ENCODE measurements at places on chromosomes 3 and 15. TPM values are rescaled to one million over a fixed set of nuclear protein-coding genes. Genes with fewer than 3 reads are reported as not detected.
A peak's percentile ranks its signal among the peaks of the same experiment; 100 is the strongest.

GRCh38 chr15:92519709-92520108 lies 126.0 kb downstream of the ST8SIA2 start:
- no peaks in the 10 kb centered on the region for H3K27me3 ChIP-seq
- no peak overlapping the region for H3K4me3 ChIP-seq
- no peak overlapping the region for H3K27ac ChIP-seq
- DNase-seq: no peak
- H3K36me3 ChIP-seq: no peaks in the 10 kb centered on the region

DNA sequence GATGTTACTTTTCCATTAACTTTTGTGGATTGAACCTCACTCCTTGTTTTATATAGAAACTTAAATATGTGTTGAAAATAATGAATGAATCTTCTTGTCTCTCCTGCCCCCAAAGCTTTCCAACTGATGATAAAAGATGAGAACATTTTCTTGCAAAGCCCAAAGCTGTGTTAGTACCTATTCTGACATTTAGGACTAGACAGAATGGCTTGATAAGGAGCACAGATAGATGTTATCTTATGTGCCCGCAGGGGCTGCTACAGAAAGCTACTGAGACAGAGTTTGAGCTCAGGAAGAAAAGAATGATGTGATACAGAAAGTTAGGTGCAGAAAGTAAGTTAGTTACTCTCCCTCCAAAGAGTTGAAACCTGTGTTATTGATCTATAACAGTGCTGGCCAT lies 109.4 kb upstream of the ATP11B start:
- no peaks in the 10 kb centered on the region for H3K4me1 ChIP-seq
- H3K27me3 ChIP-seq: no peaks in the 10 kb centered on the region

DNA sequence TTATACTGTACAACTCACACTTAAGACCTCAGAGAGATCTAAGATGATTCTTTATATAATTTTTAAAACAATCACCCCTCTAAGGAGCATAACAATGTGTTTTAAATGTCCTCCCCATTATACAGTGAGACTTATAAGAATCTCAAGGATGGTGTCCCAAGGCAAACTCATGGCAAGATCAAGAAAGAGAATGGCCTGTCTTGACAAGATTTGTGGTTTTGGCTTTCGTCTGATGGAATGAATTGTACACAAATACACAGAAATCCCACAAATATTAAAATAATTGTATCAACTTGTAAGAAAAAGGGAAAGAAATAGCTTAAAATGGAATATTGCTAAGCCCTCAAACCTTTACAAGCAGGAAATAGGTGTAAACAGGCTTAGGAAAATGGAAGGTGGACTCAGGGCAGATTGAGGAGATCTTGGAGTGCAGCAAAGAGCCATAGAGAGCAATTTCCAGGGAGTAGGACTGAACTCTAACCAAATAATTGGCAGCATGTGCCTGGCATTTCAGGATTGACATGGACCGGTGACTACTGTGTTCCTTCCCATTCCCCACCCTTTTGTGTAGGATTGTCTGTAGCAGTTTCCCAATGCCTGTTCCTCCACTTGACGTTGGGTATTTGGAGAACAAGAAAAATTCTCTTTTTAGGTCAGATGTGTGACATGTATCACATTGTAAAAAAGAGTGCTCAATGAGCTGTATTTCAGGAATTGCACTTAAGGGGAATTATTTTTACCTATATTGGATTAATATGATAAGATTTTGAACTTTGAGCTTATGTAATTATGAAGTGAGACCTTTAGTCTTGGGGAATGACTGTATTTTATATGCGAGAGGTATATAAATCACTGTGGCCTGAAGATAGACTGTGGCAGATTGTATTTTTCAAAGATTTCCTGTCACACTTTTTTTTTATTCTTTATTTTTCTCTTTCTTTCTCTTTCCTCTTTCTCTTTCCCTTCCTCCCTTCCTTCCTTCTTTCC lies 317.8 kb upstream of the SLITRK3 start:
- no peak overlapping the region for H3K27ac ChIP-seq
- H3K36me3 ChIP-seq: no peaks in the 10 kb centered on the region
- no peaks in the 10 kb centered on the region for H3K4me1 ChIP-seq
- H3K4me3 ChIP-seq: no peak overlapping the region

- H3K4me3 ChIP-seq: peak overlapping the region; percentile 100
- H3K27ac ChIP-seq: peak overlapping the region; percentile 97
- H3K27me3 ChIP-seq: no peaks in the 10 kb centered on the region
- peaks cover 31% of the 10 kb centered on the region for H3K4me1 ChIP-seq
- no peak for DNase-seq
These were observed 1.9 kb downstream of the TBL1XR1 start for GRCh38 chr3:177195242-177195991.

DNA sequence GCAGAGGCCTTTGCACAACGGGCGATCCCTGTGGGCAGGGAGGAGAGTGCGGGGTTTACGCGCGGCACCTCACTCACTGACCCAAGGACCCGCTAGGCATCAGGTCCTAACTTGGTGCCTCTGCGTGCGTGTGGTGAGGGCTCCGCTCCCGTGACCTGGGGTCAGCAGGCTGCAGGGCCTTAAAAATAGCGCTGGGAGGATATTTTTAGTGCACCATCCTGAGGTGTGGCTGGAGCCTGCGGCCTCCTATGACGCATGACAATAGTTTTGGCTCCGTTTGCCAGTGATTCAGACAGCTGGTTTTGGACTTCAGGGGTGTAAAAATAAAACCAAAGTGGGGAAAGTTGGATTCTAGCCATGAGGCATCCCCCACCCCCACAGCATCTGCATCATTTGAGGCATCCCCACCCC lies 139.0 kb downstream of the FAM43A start:
- no peak for DNase-seq
- no peaks in the 10 kb centered on the region for H3K4me1 ChIP-seq
- H3K27me3 ChIP-seq: no peaks in the 10 kb centered on the region
- no peak overlapping the region for H3K4me3 ChIP-seq
- H3K36me3 ChIP-seq: no peaks in the 10 kb centered on the region

DNA sequence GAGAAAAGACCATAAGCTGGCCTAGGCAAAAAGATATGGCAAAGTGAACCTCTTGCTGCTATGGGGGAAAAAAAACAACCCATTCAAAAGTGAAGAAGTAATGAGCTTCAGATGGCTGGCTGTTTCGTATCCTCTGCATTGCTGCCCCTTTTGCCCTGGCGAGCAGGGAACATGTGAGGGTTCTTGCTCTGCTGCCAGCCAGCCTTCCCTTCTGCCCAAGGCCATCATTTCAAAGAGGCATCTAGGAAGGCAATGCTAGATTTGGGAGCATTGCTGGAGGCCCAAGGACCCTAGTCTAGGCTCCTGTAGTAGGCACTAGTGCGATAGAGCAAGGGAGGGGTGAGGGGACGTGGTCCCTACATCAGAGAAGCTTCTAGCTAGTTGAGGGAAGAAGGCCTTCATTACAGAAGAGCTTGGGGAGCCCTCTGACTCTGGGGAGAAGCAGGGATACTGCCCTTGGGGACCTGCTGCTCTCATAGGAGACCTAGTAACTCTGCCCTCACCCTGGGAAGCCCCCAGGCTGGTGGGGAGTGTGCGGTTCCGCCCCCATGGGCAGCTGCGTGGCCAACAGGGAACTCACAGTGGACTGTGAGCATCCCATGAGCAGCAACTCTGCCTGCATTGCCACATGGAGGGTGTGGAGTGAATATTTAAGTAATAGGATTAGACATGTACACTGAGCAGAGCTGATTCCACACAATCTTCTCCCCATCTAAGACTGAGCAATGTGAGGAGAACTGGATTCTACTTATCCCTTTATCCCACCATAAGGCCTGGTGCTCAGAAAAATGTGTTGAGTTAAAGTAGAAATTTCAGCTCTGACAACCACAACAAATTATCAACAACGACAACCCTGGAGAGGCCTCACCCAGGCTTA lies 21.3 kb downstream of the ITGA11 start:
- no peaks in the 10 kb centered on the region for H3K36me3 ChIP-seq
- H3K4me1 ChIP-seq: no peaks in the 10 kb centered on the region
- DNase-seq: peak; percentile 32
- H3K27me3 ChIP-seq: no peaks in the 10 kb centered on the region
- no peak overlapping the region for H3K27ac ChIP-seq

- H3K27ac ChIP-seq: no peak overlapping the region
- H3K36me3 ChIP-seq: no peaks in the 10 kb centered on the region
- H3K27me3 ChIP-seq: no peaks in the 10 kb centered on the region
- no peak for DNase-seq
These were observed 63.2 kb upstream of the TNFSF10 start for GRCh38 chr3:172586436-172586835.

The SATB1 gene
- total RNA-seq: 28.4 TPM

The STAC gene
- total RNA-seq: 18.1 TPM

The RTP3 gene
- not detected for total RNA-seq

The ZPLD1 gene
- not detected for total RNA-seq

The PCOLCE2 gene
- total RNA-seq: 12.6 TPM
